Activated gamma-delta T cell (primary cell): ENCODE measurements at places on chromosomes 13 and 19.

GRCh38 chr13:27170516-27171243 is 931 bp downstream of the USP12 start:
- DNase-seq: peak; percentile 32

DNA sequence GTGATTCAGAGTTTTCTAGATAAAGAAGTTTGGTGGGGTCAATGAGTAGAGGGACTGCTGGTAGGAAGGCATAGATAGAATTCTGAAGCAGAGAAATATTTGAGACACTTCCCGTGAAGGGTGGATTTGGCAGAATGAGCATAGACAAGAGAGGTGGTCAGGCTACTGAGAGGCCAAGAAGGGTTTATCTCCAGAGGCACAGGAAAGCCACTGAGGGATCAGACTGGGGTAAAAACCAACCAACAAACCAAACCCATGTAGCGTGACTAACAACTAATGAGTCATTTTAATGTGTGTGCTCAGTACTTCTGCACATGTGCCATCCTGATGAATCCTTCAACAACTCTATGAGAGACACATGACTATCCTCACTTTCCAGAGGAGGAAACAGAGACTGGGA is 60.0 kb upstream of the SERP2 start:
- DNase-seq: no peak

GRCh38 chr13:22073718-22074117 is 402.8 kb downstream of the FGF9 start:
- no peak for DNase-seq

DNA sequence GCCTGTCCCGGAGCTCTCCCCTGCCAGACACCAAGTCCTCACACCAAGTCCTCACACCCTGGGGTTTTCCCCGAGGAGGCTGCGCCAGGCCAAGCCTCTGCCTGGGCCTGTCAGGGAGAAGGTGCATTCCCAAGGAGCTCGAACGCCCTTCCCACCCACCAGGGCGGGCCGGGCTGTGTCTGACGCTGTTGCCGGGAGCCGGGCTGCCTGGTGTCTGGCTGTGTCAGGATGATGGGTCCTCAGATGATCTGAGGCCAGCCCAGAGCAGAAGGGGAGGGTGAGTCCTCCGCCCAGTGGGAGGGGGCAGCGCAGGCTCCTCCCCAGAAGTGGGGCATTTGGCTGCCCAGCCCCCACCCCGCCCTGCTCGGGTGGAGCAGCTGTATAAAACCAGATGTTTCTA is 2.3 kb upstream of the HAS1 start:
- DNase-seq: no peak

DNA sequence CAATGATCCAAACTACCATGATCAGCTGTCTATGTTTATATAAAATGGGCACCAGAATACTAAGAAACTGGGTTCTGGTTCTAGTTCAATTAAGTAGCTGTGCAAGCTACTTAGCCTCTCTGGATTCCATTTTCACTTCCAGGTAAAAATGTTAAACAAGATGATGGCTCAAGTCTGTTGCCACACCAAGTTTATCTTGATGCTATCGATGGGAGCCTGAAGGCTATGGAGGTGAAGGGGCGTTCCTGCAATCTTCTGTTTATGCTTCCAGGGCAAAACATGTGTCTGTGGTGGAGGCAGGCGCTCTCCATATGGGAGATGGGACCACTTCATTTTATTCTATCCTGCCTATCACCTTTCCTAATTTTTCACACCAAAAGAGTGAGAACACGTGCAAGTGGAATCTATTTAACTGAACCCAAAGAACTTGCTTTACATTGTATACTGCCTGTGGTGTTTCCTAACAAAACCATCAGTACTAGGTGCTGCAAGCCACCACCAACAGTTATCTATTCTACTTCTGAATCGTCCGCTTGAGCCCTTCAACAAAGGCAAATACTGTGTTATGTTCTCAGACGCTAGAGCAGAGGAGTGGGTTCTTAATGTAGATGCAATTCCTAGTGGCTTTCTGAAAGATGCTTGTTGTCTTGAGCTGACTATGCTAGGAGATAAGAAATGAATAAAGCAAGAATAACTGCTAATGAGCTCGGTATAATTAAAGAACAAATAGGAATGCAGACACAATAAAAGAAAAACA is 70.9 kb downstream of the DOCK9 start:
- DNase-seq: no peak

- no peak for DNase-seq
Observed at GRCh38 chr19:13023656-13024055, 28.4 kb downstream of the NFIX start.
